ENCODE measurements at places on chromosomes 2 and 18. TPM values are rescaled to one million over a fixed set of nuclear protein-coding genes. Genes with fewer than 3 reads are reported as not detected.

DNA sequence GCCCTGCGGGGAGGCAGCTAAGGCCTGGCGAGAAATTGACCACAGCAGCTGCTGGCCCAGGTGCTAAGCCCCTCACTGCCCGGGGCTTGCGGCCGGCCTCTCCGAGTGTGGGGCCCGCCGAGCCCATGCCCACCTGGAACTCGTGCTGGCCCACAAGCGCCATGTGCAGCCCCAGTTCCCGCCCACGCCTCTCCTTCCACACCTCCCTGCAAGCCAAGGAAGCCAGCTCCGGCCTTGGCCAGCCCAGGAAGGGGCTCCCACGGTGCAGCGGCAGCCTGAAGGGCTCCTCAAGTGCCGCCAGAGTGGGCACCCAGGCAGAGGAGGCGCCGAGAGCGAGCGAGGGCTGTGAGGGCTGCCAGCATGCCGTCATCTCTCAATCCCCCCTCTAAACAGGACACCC is 304.6 kb upstream of the FAM98A start:
- DNase-seq = no peak

DNA sequence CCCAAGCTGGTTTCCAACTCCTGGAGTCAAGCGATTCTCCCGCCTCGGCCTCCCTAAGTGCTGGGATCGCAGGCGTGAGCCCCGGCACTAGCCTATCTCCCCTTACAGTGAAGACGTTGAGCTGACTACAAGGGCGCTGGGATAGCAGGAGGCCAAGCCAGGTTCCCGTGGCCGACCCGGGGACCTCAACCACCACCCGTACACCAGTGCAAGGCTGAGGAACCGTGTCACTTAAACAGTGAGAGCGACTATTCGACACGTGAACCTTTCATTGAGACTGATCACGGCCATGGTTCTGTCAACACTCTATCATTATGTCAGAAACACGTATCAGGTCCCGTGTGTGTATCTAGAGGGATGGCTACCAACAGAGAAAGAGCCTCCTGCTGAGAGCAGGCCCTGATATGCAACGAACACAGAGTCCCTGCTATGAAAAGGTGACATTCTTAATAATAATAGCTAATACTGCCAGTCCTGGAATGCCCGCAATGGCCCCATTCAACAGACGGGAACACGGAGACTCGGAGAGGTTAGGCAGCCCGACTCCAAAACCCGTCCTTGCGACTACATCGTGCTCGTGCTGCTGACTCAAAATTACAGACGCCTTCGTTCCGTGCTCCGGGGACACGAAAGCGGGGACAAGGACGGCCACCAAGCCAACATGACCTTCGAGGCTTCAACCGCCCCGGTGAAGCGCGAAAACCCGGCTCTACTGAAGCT is 833 bp downstream of the AFG3L2 start:
- DNase-seq = no peak

DNA sequence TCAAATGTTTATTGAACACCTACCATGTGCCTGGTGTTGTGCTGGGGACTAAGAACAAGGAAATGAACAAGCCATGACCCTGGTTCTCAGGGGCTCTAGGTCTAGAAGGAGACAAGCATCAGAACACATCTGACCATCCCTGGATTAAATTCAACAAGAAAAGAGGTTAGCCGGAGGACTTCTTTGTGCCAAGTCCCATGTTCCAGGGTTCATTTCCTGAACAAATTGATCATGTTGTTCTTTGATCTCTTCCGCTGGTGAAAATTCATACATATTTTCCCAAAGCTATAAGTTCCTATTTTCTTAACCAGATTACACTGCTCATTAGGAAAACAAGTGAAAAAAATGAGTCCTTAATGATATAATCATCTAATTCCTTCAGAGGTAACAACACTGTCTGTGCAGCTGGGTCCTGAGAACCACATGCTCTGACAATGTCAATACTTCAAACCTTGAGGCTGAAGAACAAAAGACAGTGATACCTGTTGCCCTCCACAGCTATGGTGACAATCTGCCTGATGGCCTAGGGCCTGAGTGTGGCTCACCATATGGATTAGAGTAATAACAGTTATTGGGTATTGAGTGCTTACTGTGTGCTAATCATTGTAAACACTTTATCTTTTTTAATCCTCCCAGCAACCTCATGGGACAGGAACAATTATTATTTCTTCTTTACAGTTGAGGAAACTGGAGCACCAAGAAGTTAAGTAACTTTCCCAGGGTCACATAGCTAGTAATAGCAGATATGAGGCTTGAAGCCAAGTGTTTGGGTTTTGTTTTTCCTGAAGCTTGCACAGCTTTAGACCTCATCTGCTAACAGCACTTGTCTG is 24.6 kb upstream of the INO80C start:
- DNase-seq = no peak

DNA sequence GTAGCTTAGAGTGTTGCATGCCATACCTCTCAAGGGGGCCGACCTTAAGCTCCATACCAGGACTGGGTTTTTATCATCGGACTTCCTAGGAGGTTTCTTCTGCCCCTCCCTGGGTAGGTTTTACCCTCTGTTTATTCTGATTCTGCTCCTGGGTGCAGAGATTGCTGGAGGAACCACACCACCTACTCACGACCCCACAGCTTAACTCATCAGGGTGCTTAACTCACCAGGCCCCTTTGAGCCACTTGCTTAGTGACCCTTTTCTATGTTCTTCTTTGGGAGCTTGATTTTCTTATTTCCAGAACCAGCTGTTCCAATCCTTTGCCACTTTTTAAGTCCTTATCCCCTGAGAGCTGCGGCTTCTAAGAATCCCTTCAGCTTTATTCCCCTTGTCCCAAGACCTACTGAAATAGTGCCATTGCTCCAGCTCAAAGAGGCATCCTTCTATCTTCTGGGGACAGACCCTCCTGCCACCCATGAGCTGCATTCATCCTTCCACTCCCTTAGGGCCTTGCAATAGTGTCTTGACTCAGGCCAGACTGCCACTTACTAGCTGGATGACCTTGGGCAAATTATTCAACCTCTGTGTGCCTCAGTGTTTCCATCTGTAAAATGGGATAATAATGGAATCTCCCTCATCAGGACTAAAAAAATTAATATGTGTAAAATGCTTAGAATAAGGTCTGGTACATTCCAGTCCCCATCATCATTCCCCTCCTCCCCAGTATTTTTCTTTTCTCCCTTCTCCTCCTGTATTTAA is 5.8 kb downstream of the OXER1 start:
- no peak for DNase-seq

Gene TXNDC9
- 83.6 TPM for total RNA-seq

DNA sequence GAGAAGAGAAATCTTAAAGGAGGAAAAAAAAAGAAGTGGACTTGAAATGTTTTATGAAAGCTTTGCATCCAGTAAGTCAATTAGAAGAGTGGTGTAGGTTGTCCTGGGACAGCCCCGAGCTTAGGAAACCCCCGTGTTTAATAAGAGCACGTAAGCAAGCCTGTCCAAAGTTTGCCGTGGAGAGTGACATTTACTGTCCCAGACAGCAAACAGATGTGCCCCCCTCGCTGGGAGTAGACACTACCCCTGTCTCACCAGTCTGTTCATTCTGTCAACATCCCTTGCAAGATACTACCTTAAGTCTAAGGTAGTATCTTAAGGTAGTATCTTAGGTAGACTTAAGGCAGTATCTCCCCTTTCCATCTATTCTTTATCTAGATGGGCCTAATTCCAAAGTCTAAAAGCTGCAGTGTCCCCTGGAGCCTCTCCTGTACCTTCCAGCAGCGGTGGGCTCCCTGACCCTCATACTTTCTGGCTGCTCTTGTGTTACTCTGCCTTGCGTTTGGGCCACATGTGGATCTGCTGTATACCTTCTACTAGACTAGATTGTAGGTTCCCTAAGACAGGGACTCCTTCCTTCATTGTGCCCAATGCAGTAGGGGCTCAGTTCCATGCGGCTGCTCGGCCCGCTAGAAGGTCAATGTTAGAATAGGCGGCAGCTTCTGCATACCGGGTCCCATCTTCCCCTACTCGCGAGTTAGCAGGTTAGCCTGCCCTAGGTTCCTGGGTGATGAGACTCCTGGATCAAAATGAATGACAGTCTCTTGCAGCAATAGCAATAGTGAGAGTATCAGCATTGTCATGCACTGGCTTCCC is 244.1 kb downstream of the GBX2 start:
- no peak for DNase-seq

DNA sequence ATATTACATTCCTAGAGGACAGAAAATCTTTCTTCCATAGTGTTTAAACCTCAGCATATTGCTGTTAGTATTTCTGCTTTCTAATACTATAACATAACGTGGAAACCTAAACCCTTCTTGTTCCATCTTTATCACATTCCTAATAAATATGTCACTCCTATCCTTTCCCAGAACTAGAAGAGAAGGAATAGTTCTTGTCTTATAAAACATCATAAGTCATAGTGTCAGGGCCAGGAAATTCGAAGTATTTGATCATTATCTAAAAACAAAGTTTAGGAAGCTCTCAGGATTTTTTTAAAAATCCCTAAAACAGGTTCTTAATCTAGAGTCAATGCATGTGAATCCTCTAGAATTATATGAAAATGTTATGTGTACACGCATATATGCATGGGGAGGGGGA is 2.0 kb downstream of the NHEJ1 start:
- DNase-seq = peak; percentile 12

- no peak for DNase-seq
Observed at GRCh38 chr2:84442888-84443287, 16.2 kb downstream of the SUCLG1 start.

Gene ATP6V1B1
- total RNA-seq = not detected

- DNase-seq = no peak
Observed at GRCh38 chr2:24247164-24247563, 72.3 kb downstream of the FAM228A start.

DNA sequence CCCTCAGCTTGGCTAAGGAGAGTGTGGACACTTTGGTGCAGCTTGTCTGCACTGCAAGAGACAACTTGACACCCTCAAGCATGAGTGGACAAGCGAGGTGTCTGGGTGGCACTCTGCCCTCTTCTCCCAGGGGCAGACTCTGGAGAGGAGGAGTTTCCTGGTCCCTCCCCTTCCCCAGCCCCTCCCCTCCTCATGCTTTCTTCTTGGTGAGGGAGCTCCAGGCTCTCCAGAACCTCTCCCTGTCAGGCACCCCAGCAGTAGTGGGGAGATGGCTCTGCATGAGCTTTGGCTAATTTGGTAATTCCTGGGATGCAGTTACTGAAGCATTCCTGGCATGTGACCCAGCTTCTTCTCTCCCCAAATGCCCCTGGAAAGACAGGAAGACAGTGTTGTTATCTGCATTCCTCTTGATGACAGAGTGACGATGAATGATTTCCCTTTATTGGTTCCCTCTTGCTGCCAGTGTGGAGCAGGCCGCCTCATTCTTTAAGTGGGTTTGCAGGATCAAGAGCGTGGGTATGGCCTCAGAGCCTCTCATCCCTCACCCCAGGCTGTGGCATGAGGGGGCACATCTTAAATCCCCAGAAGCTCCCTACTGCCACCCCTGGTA is 89.2 kb downstream of the STPG4 start:
- DNase-seq = peak; percentile 97

DNA sequence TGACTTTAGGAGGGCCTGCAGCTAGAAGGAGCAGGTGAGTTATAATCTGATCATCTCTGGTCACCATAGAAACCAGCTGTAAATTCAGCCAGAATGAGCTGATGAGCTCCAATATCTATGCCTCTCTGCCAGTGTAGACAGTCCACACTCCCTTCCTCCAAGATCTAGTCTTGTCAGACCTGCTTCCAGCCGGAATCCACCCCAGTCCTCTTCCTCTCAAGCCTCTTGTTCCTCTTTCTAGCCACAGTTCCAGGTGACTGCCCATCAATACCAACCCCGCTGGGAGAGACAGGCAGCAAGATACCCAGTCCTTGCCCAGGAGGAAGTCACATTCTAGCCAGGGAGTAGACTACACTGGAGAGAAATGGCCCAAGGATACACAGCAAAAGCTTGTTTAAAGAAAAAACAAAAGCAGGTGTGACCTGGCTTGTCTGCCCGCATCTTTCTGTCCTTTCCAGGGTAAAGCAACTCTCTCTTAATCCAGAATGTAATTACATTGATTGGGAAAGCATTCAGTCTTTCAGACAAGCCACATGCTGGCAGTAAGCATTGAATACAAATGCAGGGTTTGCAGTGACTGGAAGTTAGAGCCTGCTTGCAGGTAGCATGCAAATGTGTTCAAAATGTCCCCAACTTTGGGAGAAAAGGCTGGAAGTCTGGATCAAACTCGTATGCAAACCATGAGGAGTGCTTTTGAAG is 9.0 kb upstream of the SLC35F6 start:
- DNase-seq = no peak

Gene NPHP1
- total RNA-seq = 6.5 TPM

- DNase-seq = no peak
Observed at GRCh38 chr18:43574974-43575373, 297.7 kb upstream of the SYT4 start.

DNA sequence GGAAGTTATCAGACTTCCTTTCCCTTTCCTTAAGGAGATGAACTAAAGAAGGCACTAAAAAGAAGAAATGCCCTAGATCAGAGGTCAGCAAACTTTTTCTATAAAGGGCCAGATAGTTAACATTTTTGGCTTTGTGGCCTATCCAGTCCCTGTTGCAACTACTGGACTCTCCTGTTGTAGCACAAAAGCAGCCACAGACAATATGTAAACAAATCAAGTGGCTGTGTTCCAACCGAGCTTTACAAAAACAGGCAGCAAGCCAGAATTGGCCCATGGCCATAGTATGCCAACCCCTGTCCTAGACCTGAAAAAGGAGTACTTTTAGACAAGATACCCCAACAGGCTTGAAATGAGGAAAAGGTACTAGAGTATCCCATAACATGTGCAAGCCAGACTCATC is 10.9 kb downstream of the NHEJ1 start:
- DNase-seq = peak; percentile 41

Gene B3GNT7
- total RNA-seq = 0.17 TPM

- peak; percentile 52 for DNase-seq
Observed at GRCh38 chr2:111905990-111906735, 7.8 kb downstream of the MERTK start.

Gene TMEM178A
- 3.9 TPM for total RNA-seq

GRCh38 chr2:224687156-224687555 is 29.0 kb downstream of the CCDC195 start:
- DNase-seq = no peak

- DNase-seq = peak; percentile 67
Observed at GRCh38 chr2:29281086-29281915, 166.1 kb downstream of the CLIP4 start.

DNA sequence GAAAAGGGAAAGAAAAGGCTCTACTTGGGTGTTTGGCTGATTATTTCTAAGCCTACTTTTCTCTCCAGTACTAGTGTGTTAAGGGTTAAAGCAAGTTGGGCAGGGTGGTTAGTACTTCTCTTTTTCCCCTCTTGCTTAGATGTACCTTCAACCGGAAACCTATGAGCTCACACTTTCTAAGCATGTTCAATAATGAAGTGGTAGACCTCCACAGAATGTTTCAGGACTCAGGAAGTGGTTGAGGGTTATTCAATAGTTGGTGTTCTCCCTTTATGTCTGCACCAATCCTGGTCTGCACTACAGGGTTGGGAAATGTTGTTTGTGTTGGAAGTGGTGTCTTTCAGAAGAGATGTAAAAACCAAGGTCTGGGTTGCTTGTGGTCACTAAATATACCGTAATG is 137.1 kb downstream of the ZEB2 start:
- no peak for DNase-seq

- no peak for DNase-seq
Observed at GRCh38 chr2:66601624-66602023, 166.7 kb downstream of the MEIS1 start.

- no peak for DNase-seq
Observed at GRCh38 chr2:156004459-156004858, 328.1 kb downstream of the NR4A2 start.

GRCh38 chr18:69981948-69982347 is 34.3 kb upstream of the CD226 start:
- DNase-seq = no peak
